ENCODE measurements at places on chromosomes 11 and 22. TPM values are rescaled to one million over a fixed set of nuclear protein-coding genes. Genes with fewer than 3 reads are reported as not detected.
A peak's percentile ranks its signal among the peaks of the same experiment; 100 is the strongest.

DNA sequence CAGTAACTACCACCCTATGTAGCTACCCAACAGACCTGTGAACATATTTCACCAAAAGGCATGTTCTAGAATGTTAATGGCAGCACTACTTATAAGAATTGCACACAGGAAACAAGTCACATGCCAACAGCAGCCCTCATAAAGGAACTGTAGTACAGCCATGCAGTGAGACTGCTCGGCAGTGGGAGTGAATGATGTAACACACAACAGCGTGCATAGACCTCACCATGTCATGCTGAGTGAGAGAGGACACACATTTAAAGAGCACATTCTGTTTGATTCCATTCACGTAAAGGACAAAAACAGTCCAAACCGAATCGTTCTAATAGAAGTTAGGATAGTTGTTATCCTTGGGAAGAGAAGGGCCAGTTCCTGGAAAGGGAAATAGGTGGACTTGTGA lies 27.2 kb upstream of the KIRREL3 start:
- no peak for DNase-seq

- DNase-seq: no peak
Observed at GRCh38 chr22:40449676-40450035, 79.3 kb downstream of the SGSM3 start.

MMP12 gene
- total RNA-seq: not detected

DNA sequence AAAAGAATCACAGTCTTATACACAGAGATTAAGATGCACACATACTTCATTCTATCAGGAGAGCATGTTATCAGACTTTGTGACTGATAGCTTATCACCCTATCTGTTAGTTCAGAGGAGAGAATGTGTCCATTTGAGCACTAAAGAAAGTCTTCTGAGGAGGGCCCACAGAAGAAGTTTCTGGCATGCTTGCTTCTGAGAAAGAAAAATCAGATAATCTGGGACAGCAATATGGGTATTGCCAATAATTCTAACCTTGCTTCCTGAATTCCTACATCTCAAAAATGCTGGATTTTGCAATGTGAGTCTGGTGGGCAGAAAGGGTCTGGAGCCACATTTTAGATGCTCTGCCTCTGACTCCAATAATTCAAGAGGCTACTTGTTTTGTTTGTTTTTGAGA lies 128.9 kb downstream of the RBFOX2 start:
- no peak for DNase-seq

DNA sequence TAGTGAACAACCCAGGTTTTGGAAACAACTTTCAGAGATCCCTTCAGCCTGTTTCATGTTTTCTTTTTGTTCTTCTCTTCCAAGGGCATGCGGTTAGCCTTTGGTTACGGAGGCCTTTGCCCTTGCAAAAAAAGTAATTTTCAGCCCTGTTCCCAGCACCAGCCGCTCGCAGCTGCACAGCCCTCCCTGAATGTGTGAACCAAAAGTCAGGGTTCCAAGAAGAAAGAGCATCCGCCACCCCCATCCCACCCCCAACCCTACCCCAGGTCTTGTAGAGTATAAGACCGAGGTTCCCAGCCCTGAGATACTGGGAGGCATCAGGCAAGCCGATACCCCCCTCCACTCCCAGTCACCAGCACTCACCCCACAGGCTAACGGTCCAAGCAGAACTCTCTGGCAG lies 56.4 kb downstream of the IGLL1 start:
- DNase-seq: no peak

OR4A16 gene
- not detected for total RNA-seq

DNA sequence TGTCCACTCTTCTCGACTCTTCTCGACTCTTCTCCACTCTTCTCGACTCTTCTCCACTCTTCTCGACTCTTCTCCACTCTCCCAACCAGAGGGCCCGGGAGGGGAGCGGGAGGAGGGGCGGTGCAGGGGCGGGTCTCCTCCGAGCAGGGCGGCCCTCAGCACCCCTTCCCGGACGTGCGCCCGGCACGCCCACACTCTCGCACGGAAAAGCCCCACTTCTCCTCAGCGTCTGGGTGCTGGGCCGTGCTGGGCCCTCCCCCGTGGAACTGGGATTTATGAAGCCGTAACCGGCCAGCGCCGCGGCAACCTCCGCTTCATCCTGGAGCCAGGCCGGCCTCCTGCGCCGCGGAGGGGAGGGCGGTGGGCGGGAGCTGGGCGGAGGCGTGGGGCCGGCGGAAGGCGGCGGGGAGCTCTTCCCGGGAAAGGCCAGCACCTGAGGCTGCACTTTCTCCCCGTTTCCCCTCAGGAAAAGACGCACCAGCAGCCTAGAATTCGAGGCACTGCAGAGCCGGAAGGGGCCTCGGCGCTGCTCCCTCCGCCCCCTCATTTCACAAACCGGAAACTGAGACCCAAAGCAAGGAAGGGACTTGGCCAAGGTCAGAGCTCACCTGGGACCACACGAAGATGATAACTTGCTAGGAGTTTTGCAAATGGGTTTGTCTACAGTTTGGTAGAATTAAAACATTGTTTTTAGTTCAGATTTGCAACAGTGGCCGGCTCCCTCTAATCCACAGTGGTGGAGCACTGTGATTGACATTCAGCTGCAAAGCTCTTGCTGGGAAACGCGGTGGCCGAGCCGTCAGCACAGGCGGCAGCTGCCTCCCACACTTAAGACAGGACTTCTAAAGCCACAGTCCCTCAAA lies 31.6 kb upstream of the JAM3 start:
- DNase-seq: peak; percentile 91

DNA sequence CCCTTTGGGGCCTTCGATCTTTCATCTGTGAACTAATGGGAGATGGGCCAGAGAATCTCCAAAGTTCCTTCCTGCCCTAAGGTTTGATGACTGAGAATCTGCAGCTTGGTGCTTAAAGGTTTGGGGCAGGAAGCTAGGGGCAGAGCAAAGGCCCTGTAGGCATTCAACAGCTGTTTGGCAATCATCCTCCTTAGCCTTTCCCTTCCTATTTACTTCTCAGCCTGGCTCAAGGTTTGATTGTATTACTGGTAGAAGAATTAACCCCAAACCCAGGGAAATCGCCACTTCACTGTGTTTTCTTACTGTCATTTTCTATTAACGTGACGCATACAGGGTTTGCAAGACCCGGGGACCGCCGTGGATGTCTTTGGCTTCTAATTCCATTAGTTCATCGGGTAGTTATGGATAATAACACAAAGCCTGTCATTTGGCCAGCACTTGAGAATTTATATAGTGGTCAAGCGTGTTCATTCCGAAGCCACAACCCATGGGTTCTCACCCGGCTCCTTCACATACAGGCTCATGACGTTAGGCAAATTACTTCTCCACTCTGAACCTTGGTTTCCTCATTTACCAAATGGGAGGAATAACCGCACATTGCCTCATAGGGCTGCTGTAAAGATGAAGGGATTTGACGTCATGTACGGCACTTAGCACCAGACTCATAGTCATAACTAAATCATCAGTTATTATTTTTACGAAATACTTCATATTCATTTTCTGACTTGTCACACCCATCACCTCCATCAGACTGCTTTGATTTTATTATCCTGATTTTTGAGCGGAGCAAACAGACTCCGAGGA lies 158.1 kb downstream of the FBXO7 start:
- no peak for DNase-seq

DNA sequence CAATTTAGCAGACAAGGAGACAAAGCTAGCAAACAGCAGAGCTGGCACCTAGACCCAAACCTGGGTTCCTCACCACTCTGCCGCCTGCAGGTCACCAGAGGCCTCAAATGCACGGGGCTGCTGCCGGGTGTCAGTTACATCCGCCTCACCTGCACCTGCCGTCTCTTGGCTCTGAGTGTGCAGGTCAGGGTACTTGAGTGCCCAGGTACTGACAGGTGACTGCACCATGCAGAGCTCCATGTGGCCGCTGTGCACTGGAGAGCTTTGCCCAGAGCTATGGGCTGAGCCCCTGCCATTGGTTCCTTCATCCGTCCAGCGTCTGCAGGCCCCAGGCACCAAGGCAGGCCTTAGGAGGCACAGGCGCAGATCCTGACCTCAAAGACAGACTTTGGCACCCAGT lies 35.0 kb downstream of the PDGFB start:
- DNase-seq: no peak

CD3G gene
- not detected for total RNA-seq

DNA sequence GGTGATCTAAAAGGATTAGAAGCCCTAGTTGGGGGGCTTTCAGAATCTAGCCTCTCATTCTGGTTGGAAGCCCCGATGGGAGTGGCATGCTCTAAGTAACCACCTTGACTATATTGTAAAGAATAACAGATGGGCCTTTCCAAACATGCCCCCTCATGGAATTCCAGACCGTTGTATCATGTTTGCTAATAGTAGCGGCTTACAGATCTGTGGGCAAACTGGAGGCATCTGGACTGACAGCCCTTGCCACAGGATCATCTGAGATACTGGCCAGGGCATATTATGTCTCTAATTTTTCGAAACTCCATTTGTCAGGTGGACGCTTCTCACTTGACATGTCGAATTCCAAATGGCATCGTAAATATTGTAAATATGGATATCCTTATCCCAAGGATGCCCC lies 10.5 kb downstream of the APIP start:
- no peak for DNase-seq

DNA sequence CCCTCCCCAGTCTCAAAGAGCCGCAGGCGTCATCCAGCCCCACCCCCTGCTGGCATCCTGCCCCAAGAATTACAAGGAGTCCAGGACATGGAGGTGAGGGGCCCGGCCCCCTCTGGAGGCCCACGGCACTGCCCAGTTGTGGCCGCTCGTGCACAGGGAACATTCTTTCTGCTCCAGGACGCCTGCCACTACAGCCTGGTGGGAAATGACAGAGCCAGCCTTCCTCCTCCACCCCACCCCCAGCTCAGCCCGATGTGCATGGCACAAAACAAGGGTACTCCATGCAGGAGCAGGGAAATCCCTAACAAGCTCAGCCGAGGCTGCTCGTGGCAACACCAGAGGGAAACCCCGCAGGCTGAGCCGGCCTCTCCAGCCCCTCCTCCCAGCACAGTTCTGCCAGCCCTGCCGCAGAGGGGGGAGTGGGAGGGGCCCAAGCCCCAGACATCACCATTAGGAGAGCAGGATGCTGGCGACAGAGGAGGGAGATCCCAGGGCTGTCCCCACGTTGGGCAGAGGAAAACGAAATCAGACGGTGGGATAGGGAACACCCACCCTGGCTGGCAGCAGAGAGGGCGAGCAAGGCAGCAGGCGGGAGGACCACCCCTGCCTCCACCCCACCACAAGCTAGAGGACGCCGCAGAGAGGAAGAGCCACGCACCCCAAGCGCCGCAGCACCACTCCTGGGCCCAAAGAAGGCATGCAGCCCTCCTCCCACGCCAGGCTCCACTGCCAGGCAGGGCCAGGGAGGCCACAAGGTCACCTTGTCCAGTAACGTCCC lies 10.0 kb downstream of the IGSF9B start:
- DNase-seq: no peak

- no peak for DNase-seq
Observed at GRCh38 chr11:42337786-42338455, 878.5 kb upstream of the LRRC4C start.

SCUBE1 gene
- total RNA-seq: 0.26 TPM

DNA sequence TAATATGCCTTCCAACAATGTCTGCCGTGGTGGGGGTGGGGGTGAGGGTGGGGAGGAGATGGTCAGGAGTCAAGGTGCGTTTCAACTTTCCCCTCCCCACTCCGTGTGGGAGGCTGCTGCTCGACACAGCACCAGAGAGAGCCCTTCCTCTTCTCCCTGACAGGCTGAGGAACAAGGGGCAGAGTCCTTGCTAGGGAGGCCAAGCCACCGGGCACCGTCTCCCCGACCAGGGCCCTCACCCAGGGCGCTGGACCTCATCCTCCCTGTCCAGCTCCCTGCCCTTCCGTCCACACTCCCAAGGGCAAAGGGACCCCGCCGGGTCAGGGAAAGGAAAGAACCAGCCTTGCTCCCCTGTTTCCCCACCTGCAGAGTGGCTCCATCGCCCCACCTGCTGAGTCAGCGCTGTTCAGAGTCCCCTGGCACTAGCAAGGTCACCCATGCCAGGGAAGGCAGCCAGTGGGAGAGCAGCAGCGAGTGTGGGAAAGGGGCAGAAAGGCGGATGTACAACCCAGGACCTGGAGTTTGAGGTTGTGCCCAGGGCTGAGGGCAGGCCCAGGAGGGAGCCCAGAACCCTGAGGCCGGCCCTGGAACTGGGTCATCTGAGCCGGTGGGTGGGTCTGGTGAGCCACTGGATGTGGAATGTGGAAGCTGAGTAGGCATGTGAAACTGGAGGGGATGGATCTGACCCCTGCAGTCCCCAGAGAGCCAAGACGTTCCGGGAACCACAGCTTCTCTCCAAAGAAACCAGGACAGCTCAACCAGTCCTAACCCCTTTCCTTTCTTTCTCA lies 47.2 kb downstream of the BUD13 start:
- peak; percentile 20 for DNase-seq

- no peak for DNase-seq
Observed at GRCh38 chr11:70931430-70931829, 320.9 kb downstream of the SHANK2 start.

DNA sequence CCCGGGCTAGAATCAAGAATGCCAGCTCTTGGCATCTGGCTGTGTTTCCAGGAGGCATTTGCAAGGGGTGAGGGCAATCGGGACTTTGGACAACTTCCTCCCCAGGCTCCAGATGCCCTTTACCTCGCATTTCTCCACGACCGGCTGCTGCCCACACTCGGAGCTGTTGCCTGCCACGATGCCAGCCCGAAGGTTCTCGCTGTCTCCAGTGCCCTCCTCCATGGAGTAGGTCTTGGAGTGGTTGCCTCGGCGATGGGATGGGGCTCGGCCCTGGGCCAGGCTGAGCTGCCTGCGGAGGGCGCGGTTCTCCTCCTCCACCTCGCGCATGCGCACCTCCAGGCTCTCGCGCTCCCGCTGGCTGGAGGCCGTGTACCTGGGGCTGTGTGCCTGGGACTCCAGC lies 270.0 kb downstream of the LARGE1 start:
- no peak for DNase-seq

TESMIN gene
- not detected for total RNA-seq

RAB38 gene
- total RNA-seq: 7.2 TPM

DNA sequence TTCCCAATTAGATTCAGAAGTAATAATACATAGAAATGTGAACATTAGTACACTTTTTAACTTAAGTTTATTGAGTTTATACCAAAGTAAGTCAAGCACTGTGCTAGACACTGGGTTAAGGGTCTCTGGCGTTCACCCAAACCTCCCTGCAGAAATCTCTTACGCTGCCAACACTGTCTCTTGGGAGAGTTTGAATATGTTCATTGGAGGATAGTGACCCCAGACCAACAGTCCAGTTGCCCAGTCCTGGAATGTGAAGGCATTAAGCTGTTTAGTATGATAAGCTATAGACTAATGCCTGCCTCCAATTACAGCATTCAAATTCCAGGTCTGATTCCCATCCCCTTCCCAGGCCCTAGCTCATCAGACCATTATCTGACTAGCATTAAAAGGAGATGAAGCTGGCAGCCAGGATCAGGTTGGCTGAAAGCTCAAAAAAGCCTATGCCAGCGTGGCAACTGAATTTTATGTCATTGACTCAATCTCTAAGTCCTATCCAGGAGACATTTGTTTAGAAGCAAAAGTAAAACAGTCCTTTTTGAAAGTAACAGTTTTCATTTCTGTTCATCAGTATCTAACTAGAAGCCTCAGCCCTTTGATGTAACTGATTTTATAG lies 77.8 kb downstream of the SFI1 start:
- DNase-seq: no peak

GRCh38 chr11:44192462-44193100 lies 97.1 kb downstream of the EXT2 start:
- no peak for DNase-seq

GRCh38 chr11:86671531-86672006 lies 847 bp downstream of the ME3 start:
- peak; percentile 85 for DNase-seq

C22orf42 gene
- not detected for total RNA-seq

- no peak for DNase-seq
Observed at GRCh38 chr11:131402040-131402439, 31.6 kb downstream of the NTM start.

PRRG4 gene
- 0.29 TPM for total RNA-seq

Measured in uterus (tissue), 4 donors.